ENCODE measurements at places on chromosomes 11 and 22.

DNA sequence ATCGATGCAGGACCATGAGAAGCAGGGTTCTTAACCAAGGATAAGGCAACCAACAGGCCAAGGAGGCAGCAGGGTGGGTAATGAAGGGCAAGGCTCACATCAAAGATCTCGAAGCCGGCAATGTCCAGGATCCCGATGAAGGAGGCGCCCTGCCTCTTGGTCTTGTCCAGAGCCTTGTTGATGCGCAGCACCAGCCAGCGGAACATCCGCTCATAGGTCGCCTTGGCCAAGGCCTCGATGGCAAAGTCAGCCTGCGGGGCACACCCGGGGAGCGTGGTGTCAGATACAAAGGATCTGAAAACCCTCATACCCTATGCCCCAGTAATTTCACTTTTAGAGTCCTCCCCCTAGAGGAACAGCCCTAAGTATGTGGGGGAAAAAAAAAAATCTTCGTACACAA, 63.5 kb downstream of the APOL1 start:
- no peak for DNase-seq

DNA sequence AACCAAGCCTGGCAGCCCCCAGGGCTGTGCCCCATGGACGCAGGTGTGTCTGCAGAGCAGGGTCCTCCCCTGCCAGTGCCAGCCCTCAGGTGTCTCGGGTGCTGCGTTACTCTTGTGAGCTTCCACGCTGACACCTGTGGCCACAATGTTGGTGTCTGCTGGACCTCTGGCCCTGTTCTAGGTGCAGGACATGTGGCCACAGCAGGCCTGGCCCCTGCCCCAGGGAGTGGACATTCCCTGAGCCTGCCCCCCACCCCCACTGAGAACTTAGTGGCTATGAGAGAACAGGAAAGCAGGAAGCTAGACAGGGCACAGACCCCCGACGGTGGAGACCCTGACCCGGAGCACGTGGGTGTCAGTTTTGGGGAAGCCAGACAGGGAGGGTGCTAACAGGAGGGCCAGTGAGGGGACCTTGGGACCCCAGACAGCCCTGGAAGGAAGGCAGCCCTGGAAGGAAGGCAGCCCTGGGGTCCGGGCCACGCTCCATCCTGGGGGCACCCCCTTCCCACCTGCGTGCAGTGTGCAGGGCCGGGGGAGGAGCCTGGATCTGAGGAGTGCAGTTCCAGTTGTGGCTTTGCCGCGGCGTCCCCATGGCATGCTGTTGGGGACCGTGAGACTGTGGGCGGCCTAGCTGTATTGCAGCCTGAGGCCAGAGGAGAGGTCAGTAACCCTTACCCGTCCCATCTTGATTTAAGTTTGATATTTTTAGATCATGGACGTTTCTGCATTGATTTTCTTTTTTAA, 43.9 kb upstream of the PPARA start:
- no peak for DNase-seq

- DNase-seq = no peak
Measured at GRCh38 chr11:93526346-93526633, 16.9 kb downstream of the SMCO4 start.

- no peak for DNase-seq
Measured at GRCh38 chr11:112016088-112016764, 9.0 kb upstream of the DLAT start.

GRCh38 chr22:30695351-30695851, 727 bp downstream of the OSBP2 start:
- no peak for DNase-seq

GRCh38 chr11:70545610-70545912, 147.2 kb downstream of the CTTN start:
- DNase-seq = no peak

- DNase-seq = no peak
Measured at GRCh38 chr11:8328231-8328794, 64.6 kb upstream of the LMO1 start.

GRCh38 chr11:9047964-9048523, 43.4 kb downstream of the SCUBE2 start:
- no peak for DNase-seq

DNA sequence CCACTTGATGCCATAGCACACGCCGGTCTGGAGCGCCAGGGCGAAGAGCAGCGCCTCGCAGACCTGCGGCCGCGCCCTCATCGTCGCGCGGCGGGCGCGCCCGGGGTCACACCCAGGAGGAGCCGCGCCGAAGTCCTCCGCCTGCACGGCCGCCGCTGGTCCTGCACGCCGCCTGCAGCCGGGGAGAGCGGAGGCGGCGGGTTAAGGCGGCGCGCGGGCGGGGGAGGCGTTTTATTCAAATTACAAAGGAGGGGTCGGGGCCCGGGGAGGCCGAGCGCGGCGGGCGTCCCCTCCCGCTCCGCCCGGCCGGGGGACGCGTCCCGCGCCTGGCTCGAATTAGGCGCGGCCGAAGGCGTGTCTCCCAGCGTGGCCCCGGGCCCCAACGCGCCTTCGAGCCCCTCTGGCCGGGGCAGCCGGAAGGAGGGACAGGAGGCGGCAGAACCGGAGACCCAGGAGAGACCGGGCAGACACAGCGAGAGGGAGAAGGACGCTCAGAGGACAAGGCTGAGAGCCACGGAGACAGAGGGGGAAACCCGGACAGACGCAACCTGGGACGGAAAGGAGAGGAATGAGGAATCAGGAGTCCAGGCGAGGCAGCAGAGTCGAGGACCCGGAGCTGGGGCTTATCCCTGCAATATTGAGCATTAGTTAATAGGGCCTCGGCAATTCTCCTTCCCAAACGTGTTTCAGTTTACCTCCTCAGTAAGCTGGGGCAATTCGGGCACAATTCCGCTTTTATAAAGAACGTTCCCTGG, at the start of gene WNT11:
Gene WNT11, minus strand, starts transcription at position 176 of the 755 bp plus-strand sequence. Its CDS starts 95 bp downstream, at position 81.
- peak; percentile 36 for DNase-seq

DNA sequence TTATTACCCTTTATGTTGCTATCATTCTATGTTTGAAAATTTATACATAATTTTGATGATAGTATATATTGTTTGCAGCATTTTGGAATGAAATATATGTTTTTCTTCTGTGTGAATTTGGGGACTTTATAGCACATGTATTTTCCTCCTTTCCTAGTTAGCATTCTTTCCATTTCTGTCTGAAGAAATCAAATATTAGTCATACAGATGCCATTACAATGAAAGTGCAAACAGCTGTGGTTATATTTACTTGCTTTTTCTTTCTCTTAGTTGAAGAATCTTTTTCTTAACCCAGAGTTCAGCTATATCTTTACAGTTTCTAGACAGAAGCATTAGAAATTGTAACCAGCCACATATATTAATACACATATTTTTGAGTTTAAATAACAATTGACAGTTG, 753.1 kb upstream of the ARHGAP42 start:
- no peak for DNase-seq

DNA sequence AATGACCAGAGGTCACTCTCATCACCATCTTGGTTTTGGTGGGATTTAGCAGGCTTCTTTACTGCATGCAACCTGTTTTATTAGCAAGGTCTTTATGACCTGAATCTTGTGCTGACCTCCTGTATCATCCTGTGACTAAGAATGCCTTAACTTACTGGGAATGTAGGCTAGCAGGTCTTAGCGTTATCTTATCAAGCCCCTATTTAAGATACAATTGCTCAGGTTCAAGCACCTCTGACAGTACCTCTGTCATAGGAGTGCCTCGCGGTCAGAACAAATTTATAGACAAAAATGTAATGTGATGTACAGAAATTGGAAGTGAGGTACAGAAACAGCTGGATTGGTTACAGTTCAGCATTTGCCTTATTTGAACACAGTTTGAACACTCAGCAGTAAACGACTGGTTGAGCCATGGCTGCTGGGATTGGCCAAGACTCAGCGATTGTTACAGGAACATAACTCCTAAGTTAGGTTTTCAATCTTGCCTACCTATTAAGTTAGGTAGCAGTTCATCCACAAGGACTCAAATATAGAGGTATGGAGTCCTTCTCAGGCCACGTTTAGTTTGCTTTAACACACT, 16.1 kb upstream of the TMEM123 start:
- DNase-seq = no peak

DNA sequence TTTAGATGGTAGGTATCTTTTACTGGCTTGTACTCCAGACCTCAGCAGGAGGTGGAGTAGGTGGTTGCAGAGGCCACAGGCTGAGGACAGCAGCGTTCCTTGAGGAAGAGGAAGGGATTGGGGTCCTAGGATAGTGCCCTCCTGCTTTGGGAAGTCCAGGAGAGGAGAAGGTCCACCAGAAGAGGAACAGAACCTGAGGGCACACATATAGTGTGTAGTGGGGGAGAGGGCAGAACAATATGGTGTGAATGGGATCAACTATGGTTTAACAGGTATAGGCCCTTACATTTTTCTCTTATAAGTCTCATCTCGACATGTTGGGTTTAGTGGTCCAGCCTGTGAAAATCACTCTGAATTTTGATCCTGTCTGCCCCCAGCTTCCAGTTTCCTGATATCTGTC, 229.1 kb upstream of the ZBED5 start:
- no peak for DNase-seq

GRCh38 chr22:34639911-34640310, 426.0 kb upstream of the ISX start:
- DNase-seq = no peak

GRCh38 chr22:17664414-17665055, 26.0 kb downstream of the BCL2L13 start:
- DNase-seq = no peak

- no peak for DNase-seq
Measured at GRCh38 chr22:25083807-25084200, 115.9 kb upstream of the CRYBB3 start.

DNA sequence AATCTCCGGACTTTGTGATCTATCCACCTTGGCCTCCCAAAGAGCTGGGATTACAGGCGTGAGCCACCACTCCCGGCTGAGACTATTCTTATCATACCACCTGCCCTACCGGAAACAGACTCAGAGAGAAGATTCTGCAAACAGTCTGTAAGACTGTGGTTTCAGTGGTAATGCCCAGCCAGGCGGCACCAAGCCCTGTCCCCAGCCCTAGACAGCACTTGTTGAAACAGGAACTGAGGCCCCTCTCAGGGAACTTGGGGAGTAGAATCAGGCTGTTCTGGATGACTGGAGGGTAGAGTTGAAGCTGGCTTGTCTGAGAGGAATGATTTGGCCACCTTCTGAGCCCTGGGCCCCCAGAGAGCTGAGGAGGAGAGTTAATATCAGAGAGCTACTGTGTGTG, 1.3 kb upstream of the INSC start:
- no peak for DNase-seq

- DNase-seq = no peak
Measured at GRCh38 chr22:32706149-32706548, 95.4 kb upstream of the TIMP3 start.

DNA sequence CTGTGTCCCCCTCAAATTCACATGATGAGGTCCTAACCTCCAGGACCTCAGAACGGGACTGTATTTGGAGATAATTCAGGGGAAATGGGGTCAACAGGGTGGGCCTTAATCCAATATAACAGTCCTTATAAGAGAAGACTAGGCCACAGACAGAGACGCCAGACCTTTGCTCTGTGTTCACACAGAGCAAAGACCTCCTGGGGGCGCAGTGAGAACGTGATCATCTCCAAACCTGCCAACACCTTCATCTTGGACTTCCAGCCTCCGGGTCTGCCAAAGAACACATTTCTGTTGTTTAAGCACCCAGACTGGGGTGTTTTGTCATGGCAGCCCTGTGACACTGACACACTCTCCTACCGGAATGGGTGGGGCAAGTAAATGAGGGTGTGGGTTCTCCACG, 250.2 kb downstream of the MN1 start:
- DNase-seq = no peak

GRCh38 chr22:33821290-33821689, 99.0 kb downstream of the LARGE1 start:
- no peak for DNase-seq

DNA sequence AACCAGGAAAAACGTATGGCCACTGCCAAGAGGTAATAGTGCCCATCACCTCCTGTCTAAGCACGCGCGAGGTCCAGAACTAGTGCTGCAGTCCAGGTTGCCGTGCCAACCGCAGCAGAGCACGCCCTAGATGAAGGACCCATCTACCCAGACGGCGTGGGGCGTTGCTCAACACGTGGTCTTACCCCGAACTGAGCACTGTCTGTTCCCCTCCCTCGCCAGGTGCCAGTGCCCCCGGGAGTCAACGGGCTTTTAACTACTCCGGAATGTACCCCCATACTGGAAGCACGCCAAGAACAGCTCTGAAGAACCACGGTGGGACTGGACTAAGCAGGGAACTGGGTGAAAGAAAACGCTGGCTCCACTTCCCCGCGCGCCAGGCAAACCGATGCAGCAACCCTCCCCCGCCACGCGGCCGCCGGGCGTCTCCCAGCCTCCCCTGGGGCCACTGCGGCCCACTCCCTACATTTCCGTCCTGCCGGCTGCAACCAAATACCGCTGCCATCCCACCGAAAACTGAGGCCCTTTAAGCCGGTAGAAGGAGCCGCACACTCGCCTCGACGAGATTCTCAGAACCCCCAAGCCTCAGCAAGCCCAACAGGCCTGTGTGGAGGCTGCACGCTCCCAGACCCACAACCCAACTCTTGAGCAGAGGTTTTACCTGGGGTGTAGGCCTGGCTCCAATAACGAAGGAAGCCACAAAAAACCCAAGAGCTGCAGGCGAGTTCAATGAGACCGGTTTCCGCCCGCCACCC, at the start of gene HSPA8:
Gene HSPA8, minus strand, starts transcription at position 734 of the 755 bp plus-strand sequence. CDS start 812 bp downstream, outside the sequence.
- DNase-seq = peak; percentile 48

GRCh38 chr22:50684986-50685385, 12.4 kb downstream of the SHANK3 start:
- DNase-seq = no peak

DNA sequence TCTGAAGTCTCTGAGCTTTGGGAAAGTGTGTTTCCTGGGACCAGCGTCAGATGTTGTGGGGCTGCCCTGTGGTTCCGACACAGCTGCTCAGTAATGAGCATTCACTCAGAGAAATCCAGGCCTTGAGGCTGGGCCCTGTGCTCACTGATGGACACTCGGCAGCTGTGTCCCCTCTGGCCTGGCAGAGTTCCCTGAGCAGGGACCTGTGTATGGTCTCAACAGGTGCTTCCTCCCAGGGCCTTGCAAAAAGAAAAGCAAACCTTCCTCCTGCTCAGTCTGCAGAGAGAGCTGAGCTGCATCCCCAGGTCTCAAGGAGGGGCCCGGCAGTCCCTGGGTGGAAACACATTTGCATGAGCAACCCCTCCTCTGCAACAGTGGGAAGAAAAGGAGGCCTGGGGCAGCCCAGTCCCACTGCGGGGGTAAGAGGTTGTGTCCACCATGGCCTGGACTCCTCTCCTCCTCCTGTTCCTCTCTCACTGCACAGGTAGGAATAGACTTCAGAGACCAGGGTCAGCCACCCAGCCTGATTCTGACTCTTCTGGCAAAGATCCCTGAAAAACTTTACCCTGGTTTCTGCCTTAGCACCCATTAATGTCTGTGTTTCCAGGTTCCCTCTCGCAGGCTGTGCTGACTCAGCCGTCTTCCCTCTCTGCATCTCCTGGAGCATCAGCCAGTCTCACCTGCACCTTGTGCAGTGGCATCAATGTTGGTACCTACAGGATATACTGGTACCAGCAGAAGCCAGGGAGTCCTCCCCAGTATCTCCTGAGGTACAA, 131.2 kb downstream of the VPREB1 start:
- no peak for DNase-seq
